ENCODE measurements at places on chromosomes 12 and 14.

- no peak for DNase-seq
Measured at GRCh38 chr14:91405724-91406435, 11.7 kb downstream of the CCDC88C start.

- no peak for DNase-seq
Measured at GRCh38 chr12:4212845-4213244, 60.7 kb upstream of the CCND2 start.

- no peak for DNase-seq
Measured at GRCh38 chr14:20655851-20656250, 14.4 kb upstream of the OR6S1 start.

- DNase-seq, result no peak
Measured at GRCh38 chr12:107457362-107457935, 228.2 kb upstream of the PWP1 start.

DNA sequence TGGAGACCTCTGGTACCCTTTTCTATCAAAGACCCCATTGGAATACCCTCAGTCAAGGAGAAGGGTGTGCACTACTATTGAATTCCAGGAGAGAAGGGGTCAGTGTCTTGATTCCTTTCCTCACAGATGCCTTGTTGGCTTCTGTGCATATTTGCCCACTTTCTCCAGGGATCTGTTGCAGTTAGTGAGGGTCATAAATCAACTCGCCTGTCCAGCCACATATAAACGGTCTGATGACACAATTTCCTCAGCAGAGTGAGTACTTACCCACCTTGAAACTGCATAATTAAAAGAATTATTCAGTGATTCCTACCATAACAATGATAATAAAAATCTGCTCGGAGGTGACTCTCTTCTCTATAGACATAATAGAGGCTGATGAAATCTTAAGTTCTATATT is 13.9 kb upstream of the DCD start:
- no peak for DNase-seq

DNA sequence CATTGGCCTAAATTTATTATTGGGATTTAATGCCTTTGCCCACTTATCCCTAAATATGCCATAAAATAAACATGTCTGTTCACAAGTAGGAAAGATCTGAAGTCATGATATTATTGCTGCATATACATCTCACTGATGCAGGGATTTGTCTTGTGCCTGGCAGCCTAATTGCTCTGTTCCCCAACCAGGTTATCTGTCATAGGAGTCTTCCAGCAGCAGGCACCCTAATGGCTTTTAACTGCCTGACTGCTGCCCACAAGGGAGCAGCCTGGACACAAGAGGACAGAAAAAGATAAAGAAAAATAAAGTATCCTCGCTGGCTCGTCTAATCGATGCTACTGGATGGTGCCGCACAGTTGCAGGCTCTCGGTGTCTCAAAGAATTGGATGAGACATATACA is 337.6 kb upstream of the FAR2 start:
- no peak for DNase-seq

DNA sequence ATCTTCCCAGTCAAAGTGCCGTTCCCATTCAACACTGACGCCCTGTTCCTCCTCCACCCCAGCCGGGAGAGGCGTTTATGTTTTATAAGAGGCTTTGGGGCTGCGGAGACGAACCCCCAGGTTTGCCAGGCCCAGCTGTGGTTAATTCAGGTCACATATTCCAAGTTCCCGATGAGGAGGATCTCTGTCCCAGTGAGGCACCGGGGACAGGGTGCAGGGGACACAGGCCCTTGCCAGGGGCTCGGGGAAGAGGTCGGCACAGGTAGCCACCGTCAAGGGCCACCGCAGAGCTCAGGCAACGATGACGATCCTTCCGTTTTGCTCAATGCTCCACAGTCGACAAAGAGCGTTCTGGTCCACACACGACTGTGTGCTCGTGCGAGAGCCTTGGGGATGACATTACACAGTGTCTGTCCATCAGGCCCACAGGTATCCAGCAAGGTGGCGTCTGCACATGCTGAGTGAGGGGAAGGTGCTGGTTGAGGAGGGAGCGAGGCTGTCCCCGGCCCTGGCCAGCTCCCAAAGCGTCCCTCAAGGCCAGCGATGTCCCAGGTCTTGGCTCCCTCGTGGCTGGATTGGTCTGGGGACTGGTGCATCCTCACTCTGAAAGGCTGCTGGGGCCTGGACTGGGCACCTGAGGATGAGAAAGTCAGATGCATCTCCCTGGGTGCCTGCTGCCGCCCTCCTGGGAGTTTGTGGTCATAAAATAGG is 189.2 kb upstream of the C14orf180 start:
- DNase-seq, result no peak

GRCh38 chr12:108671110-108671509 is 37.4 kb upstream of the SELPLG start:
- DNase-seq, result no peak

DNA sequence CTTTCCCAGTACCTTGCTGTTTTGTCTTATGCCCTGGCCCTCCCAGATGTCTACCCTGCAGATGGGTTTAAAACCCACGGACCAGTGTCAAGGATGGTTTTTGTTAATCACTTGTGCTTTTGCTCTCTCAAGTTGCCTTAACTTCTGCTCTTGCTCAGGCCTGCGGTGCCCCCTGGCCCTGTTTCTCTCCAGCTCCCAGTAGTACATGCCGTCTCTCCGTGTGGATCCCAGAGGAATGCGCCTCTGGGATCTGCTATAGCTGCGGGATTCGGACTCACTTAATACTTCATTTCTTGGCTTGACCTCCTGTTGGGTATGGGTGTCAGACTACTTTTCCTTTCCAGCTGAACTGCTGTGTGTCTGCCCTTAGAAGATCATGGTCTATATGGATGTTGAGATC is 14.5 kb downstream of the PLEKHG3 start:
- no peak for DNase-seq

- no peak for DNase-seq
Measured at GRCh38 chr14:71481021-71481654, 451.1 kb upstream of the RGS6 start.

DNA sequence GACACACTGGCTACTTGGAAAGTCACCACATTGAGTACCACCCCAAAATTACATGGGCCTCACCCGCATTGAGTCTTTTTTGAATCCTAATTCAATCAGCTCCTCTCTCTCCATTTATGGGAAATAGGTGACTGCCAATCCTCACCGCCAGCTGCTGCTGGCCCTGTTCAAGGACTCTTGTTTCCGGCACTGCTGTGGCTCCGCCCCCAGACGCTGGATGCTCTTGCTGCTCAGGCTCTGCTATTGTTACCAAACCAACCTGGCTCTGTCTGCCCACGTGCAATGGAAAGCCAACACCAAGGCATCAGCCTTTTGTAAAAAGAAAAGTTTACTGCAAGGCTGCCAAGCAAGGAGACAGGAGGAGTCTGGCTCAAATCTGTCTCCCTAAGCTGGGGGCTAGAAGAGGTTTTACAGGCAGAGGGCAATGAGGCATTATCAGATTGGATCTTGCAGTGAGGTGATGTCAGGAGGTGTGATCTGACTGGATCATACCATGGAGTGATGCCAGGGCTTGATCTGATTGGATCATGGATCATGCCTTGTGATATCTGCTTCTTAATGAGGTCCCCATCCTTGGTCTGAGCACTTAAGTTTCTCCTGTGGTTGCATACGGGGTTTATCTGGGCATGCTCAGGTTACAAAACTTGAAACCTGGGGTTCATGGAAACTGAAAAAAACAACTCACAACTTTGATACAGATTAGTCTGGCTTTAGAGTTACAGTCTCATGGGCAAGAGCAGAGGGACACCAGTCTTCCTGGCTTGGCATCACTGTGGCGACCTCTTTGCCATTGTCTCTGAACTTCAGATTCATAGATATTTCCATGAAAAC is 117.1 kb upstream of the SLC35F4 start:
- DNase-seq, result no peak

- DNase-seq, result no peak
Measured at GRCh38 chr14:43803076-43803689, 703.9 kb downstream of the FSCB start.

DNA sequence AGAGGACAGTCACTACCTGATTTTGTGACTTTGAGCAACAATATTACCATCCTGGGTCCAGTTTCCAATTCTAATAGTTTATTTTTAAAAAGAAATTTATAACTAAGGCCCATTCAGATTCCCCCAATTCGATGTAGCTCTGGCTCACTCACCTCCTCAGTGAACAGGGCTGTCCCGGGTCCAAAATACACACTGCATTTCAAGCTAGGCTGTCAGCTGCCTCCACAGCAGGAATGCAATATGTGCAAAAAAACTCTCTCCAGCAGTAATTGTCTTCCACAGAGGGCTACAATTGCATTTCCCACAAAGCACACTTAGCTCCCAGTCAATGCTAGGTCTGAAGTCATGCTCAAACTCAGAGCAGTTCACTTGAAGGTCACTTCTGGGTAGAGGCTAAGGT is 39.3 kb upstream of the ZNF641 start:
- DNase-seq, result no peak

DNA sequence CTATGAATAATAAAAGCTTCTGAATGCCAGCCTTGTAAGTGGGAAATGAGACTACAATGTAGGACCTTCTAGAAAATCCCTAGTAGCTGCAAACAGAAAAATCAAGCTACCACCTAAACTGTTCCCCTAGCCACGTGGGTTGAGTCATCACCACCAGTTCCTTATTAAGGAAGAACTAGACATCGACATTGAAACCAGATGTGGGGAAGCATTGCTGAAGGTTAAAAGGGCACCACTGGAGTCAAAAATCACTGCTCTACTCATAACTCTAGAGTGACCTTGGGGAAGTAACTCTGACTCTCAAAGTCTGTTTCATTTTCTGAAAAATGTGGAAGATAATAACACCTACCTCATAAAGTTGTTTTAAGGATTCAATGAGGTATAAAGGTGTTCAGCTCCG is 9.4 kb upstream of the CNIH1 start:
- no peak for DNase-seq

DNA sequence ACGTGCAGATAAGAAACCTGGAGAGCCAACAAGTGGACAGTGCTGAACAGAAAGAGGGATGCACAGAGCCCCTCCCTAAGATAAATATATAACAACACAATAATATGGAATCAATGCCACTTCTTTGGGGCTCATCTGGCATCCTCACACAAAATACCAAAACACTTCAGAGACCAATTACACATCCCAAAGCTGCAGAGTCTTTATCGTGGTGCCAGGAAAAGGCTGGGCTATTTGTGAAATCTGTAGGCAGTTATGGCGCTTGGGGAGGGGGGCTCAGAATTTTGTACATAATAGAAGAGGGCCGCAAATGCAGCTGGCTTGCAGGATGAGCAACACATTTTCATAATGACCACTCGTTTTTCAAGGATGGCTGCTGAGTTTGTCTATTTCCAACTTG is 160.4 kb upstream of the NOS1 start:
- DNase-seq, result no peak

DNA sequence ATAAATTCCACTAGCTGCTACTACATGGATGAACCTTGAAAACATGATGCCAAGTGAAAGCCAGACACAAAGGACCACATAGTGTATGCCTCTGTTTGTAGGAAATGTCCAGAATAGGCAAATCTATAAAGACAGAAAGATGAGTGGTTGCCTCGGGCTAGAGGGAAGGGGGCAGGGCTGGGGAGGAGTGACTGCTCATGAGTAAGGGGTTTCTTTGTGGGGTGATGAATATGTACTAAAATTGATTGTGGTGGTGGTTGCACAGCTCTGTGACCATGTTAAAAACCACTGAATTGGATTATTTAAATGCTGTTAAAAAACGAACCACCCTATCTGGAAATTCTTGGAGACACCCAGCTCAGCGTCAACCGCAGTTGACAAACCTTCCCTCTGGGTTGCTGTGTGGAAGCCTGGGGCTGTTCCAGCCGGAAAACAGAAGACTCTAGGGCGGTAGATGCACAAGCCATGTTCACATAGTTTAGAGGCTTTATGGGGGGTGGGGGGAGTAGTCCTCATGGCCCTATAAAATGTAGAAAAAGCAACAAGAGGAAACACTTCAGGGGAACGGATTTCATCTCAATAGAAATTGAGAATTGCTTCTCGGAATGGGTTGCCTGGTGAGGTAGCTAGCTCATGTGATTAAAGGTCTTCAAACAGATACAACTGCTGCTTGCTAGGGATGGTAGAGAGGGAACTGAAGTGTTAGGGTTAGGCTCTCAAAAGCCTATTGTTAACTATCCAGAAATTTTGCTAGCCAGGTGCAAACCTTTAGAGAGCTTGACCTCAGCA is 29.4 kb downstream of the RIN3 start:
- DNase-seq, result no peak

GRCh38 chr12:41436076-41436475 is 248.0 kb downstream of the PDZRN4 start:
- DNase-seq, result no peak

DNA sequence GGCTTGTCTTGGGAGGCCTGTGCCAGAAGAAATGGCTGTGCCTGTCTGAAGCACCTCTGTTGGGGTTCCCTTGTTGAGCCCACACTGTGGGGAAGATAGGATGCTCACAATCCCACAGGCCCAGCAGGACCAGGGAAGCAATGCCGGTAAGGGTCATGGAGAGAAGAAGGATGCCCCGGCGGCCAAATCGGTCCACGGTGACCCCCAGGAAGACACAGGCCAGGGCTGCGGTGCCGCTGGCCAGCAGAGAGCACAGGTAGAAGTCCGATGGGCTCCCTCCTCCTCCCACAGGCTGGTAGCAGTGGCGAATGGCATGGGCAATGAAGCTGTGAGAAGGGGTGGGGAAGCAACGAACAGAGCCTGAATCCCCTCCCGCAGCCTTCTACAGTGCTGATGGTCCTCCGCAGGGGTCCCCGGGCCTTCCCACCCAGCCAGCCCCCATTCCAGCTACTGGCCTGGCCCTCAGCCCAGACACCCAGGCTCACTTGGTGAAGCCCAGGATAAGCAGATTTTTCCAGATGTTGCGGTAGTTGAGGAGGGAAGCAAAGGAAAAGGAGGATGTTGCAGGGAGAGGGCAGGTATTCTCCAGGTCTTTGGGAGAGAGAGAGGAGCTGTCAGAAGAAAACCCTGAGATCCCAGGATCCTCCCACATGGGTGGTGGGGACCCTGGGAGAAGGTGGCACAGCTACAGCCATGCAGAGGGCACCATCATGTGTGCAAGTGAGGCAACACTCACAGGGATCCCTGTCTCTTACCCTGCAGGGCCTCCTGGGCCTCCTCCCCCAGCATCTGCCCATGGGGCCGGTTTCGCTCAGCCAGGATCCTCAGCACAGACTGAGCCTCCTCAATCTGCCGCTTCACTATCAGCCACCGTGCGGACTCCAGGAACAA is 5.0 kb downstream of the SLC22A17 start:
- no peak for DNase-seq

DNA sequence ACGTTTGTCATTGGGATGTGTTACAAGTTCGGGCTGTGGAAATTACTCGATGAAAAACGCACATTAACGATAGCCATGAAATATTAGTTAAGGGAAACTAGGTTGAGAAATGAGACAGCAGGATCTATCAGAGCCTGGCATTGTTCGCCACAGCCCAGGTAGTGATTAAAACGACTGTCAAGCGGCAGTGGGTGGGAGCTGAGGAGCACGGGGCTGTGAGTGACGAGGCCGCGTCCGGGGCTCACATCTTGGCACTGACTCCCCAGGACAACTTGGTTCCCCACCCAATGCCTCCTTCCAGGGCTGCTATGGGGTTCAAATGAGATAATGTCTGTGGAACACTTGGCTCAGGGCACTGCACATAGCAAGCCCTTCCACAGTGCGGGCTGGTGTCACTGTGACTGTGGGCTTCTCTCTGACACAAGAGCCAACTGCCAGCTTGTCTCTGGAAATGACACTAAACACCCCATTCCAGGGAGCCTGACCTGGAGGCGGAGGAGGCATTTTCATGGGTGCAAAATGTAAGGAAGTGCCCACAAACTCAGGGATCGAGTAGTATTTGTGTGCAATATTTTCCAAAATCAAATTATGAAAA is 19.3 kb downstream of the MMAB start:
- no peak for DNase-seq

- DNase-seq, result no peak
Measured at GRCh38 chr14:96091941-96092411, 52.8 kb downstream of the C14orf132 start.

Measured in neuronal stem cell (in vitro differentiated cells).